Ureter (tissue), 1 donor: ENCODE measurements at places on chromosomes 1 and 21. TPM values are rescaled to one million over a fixed set of nuclear protein-coding genes. Genes with fewer than 3 reads are reported as not detected.

- DNase-seq = no peak
Measured at GRCh38 chr1:216464489-216464888, 41.2 kb upstream of the USH2A start.

DNA sequence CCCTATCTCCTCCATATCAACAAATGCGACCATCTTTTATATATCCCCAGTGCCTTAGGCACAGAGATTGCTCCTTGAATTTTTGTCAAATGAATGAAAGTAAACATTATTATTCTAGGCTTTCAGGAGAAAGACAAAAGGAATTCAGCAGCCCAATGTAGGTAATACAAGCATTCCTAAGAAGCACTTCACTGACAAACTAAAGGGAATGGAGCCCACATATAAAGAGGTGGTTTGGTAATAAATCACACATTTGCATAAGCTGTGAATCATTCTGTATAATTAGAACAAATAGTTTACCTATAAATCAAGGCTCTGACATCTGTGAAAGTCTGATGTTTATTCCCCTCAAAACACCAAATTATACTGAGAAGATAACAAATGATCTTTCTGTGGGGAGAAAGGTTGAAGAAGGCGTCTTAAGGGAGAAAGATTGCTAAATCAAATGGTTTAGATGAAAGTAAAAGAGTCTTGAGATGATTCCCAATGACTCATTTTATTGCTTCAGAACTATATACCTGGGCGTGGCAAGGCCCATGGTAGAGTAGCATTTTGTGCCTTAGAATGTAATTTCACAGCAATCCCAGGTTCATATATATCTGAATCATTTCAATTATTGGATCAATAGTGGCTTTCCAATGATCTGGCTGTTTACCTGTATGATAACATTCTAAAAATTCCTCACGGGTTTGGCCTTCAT is 558.1 kb downstream of the AGBL4 start:
- DNase-seq = no peak

GRCh38 chr1:8193840-8194406 is 124.0 kb upstream of the SLC45A1 start:
- no peak for DNase-seq

DNA sequence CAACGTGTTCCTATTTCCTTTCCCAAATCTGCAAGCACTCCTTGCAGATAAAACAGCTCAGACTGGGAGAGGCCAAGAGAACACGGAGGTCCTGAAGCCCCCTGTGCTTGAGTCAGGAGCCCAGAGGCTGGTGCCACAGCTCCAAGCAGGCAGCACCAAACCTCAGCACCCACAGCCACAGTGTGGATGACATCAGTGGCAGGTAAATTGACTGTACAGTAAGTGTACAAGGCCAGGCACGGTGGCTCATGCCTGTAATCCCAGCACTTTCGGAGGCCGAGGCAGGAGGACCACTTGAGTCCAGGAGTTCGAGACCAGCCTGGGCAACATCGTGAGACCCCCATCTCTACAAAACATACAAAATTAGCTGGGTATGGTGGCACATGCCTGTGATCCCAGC is 1.9 kb upstream of the COL6A1 start:
- peak; percentile 42 for DNase-seq

- DNase-seq = no peak
Measured at GRCh38 chr1:212958175-212958574, 7.8 kb downstream of the VASH2 start.

The RGSL1 gene
- not detected for total RNA-seq

- DNase-seq = no peak
Measured at GRCh38 chr1:30405081-30405480, 318.3 kb downstream of the MATN1 start.

GRCh38 chr1:14365301-14365988 is 233.0 kb upstream of the KAZN start:
- DNase-seq = no peak

DNA sequence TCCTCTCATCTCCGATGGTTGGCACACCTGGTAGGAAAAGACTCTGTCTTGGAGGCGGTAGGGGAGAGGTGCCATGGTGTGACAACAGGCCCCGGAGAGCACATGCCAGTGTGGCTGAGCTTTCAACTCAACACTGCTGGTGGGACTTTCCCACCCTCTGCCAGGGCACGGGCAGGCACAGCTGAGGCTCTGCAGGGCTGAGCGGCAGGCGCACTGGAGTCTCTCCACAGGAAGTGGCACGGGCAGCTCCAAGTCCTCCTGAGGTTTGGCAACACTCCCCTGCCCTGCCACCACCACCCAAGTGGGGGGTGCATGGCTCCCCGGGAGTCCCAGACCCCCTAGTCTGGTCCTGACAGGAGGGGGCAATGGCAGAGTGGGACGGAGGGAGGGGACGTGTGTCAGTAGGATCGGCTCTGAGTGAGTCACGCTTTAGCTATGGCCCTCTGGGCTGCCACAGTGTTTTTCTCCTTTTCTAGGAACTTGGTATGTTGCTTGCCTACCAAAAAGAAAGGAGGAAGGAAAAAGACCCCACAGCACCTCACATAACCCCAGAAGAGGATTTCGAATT is 27.3 kb upstream of the EVA1B start:
- no peak for DNase-seq

GRCh38 chr1:8162168-8162567 is 136.1 kb upstream of the ERRFI1 start:
- no peak for DNase-seq

DNA sequence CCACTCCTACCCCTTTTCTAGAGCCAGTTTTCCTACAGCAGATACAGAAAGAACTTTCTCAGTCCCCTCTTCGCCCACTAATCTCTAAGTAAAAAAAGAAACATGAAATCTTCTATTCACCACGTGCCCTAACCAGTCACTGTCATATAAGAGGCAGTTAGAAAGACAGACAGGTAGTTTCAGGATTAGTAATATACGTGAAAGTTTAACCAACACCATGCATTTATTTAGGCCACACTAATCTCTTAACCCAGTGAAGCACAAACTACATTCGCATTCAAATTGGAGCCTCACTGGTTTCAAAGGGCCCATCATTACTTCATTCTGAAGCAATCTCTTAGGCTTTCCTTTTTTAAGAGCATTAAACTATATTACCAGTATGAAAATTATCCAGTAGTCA is 10.1 kb downstream of the GPATCH2 start:
- no peak for DNase-seq

- DNase-seq = no peak
Measured at GRCh38 chr1:156840898-156841279, 18.0 kb downstream of the INSRR start.

DNA sequence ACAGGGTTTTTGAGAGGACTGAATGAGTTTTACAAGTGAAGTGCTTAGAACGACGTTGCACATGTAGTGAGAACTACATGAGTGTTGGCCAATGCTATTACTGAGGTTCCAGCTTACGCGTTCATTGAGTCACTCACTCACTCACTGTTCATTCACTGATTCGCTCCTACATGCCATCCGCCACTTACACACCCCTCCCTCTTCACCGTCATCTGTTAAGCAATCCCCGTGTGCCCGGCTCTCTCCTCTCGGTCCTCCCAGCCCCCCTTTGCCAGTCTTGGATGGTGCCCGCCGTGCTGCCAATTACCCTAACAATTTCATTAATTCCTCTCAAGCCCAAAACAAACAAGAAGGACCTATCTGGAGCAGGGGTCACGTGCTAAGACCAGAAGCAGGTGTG is 27.3 kb upstream of the EPHA2 start:
- no peak for DNase-seq

DNA sequence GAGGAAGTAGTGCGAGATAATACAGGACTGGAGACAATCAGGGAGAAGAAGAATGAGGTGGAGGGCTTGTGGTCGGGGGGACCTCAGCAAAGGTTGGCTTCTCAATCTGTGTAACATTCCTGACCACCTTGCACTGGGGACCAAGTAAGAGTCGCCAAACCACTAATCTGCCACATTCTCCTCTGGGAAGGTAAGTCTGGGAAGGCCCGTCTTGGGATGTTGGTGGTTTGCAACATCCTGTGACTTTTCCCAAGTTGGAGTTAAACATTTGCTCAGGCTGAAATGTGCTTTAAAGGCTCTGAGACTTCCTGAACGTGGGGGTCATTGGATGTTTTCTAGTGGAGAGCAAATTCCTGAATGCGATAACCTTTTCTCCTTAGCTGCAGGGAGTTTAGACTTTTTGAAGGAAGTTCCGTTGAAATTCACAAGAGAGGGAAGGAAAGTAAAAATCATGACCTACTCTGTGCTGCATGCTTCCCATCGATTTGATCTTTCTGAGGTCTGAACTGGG is 325.9 kb downstream of the RPS6KC1 start:
- DNase-seq = no peak

The GRHL3 gene
- total RNA-seq = 140 TPM

The DNALI1 gene
- 11.5 TPM for total RNA-seq

GRCh38 chr1:243667133-243667532 is 182.9 kb downstream of the AKT3 start:
- DNase-seq = no peak

- DNase-seq = no peak
Measured at GRCh38 chr1:237050185-237050584, 8.2 kb downstream of the RYR2 start.

GRCh38 chr1:37764414-37764825 is 500 bp downstream of the EPHA10 start:
- no peak for DNase-seq

DNA sequence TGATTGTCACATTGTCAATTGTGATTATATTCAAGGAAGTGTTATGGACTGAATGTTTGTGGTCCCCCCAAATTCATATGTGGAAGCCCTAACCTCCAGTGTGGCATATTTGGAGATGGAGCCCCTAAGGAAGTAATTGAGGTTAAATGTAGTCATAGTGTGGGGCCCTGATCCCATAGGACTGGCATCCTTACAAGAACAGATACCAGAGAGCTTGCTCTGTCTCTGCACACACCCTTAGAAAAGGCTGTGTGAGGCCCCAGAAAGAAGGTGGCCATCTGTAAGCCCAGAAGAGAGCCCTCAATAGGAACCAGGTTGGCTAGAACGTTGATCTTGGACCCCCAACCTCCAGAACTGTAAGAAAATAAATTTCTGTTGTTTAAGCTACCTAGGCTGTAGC is 28.1 kb downstream of the VANGL1 start:
- DNase-seq = no peak

GRCh38 chr1:27572019-27572678 is 31.8 kb downstream of the AHDC1 start:
- no peak for DNase-seq

The TMPRSS2 gene
- total RNA-seq = 154 TPM

GRCh38 chr1:90143591-90143990 is 148.7 kb downstream of the ZNF326 start:
- no peak for DNase-seq

The TRNP1 gene
- 46.6 TPM for total RNA-seq

The DENND2C gene
- total RNA-seq = 8.4 TPM

GRCh38 chr1:151311589-151312331 is 15.5 kb downstream of the PI4KB start:
- peak; percentile 84 for DNase-seq

The AGPAT3 gene
- 84.7 TPM for total RNA-seq

The PDC gene
- not detected for total RNA-seq

The TSPAN1 gene
- total RNA-seq = 144 TPM

- DNase-seq = no peak
Measured at GRCh38 chr1:18649693-18650370, 19.2 kb downstream of the PAX7 start.

- DNase-seq = no peak
Measured at GRCh38 chr1:67750691-67751054, 65.7 kb downstream of the GADD45A start.

DNA sequence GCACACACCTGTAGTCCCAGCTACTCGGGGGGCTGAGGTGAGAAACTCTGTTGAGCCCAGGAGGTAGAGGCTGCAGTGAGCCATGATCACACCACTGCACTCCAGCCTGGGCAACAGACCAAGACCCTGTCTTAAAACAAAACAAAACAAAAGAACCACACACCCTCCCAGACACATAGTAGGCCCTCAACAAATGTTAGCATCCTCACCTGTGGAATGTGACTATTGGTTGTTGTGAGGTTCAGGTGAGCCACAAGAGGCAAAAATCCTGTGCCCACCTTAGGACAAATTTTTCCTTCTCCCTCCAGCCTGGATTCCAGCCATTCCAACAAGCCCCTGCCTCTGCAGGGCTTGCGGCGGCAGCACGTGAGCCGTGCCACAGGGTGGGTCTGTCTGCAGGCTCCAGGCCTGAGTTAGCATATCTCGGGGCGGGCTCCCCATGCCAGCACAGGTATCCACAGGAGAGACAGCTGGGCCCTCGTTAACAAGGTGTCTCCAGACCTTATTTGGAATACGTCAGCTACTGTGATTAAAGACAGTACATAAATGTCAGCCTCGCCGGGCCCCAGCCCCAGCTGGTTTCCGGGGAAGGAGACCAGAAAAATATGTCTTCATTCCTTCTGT is 17.4 kb downstream of the C1QB start:
- no peak for DNase-seq

DNA sequence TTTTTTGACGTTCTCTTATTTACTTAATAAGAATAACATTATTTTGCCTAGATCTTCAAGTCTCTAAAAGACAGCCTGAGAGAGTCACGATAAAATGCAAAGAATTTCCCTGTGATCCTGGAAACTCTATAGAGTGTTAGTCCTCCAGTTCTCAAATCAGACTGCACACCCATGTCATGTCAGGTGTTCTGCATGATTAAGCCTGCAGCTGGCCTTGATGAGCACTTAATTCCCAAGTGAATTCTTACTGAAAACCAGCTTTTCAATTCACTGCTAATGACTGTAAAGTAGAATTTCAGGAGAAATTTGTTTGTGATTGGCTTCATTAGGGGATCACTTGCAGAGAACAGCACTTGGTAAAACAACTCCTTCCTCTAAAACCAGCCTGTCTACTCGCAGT is 41.9 kb downstream of the CHML start:
- DNase-seq = no peak

The KCNJ9 gene
- not detected for total RNA-seq

The ARMH1 gene
- total RNA-seq = 3.0 TPM

The HSD3B2 gene
- not detected for total RNA-seq

GRCh38 chr1:220303871-220304270 is 31.6 kb upstream of the RAB3GAP2 start:
- no peak for DNase-seq

DNA sequence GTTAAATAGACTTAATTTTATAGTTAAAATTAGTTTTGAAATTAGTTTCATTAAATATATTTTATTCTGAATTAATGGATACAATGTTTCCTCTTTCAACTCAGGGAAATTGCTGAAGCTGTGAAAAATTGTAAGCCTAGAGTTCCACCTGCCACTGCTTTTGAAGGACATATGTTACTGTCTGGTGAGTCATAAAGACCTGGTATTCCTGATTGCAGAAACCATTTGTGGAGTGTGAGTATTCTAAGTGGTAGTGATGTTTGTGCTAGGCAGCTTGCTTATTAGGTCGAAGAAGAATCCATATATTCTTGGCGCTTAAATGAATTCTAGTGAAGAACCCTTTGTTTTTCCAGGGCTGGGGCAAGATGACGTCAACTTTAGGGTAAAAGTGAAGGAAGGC is 34.0 kb downstream of the MTR start:
- DNase-seq = no peak
